ENCODE measurements at places on chromosomes 4 and X.

DNA sequence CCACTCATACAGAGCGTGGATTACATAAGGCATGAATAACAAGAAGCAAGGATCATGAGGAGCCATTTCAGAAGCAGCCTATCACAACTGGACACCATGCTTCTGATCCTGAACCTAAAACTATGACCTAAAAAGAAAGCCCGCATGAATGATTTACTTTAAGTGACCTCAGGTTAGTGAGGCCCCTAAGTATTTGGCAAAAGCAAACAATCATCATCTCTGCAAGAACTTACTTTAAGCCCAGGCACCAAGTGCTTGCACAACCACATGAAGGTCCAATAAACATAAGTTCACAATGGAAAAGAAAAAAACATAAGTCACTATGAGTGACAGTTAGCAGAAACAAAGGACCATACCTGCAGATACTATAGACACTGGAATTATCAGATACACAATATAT lies 7.9 kb upstream of the MBTPS2 start:
- no peaks in the 10 kb centered on the region for H3K27me3 ChIP-seq
- peak overlapping the region; percentile 54 for H3K27ac ChIP-seq
- no peak for DNase-seq
- no peaks in the 10 kb centered on the region for H3K4me1 ChIP-seq

DNA sequence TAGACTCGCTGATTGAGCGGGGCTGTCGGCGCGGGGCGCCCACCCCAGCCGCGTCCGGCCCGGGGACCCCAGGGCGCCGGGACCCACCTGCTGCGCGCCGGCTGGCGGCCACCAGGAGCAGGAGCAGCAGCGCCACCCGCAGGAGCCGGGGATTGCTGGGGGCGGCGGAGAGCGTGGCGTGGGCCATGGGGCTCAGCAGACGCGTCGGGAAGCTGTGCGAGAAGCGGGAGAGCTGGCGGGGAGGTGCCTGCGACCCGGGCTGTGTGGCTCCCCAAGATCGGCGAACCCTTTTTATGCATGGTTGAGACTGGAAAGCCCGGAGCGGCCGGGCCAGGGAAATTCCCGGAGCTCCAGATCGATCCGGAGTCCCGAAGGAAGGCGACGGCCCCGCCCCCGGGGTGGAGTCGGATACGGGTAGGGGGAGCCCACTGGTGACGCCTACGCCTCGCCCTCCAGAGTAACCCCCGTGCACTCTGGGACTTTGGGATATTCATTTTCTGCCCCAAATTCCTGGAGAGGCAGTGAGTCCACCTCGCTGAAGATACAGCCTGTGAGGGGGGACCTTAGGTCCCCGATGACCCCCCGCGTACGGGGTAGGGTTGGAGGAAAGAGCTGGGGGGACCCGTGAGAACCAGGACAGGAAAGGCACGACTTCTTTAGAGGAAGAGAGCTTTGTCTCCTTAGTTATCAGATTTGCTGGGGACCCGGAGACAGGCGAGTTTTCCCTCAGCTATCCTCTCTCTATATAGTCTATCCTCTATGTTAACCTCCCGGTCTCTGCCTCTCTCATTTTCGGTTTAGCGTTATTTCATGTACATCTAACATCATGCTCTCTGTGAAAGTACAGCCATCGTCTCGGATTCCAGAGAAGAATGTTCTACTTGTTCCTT lies at the start of gene CXCL3:
TSS of gene CXCL3 (minus strand) at position 265 of the 890 bp plus-strand sequence. CDS start at position 187, 78 bp downstream.
- H3K36me3 ChIP-seq, result no peaks in the 10 kb centered on the region
- H3K4me1 ChIP-seq, result no peaks in the 10 kb centered on the region
- peak; percentile 83 for DNase-seq
- peak within 1 kb of the TSS; percentile 77 for H3K27ac ChIP-seq
- H3K4me3 ChIP-seq, result peak within 1 kb of the TSS; percentile 90

GRCh38 chr4:88527787-88528186 lies 4.2 kb upstream of the PYURF start:
- peaks cover 8% of the 10 kb centered on the region for H3K4me1 ChIP-seq
- no peak overlapping the region for H3K4me3 ChIP-seq
- DNase-seq, result no peak
- H3K27ac ChIP-seq, result no peak overlapping the region

GRCh38 chr4:157115613-157116335 lies 39.8 kb downstream of the GLRB start:
- H3K27me3 ChIP-seq, result no peaks in the 10 kb centered on the region
- H3K4me3 ChIP-seq, result no peak overlapping the region
- DNase-seq, result peak; percentile 9
- no peaks in the 10 kb centered on the region for H3K36me3 ChIP-seq

GRCh38 chrX:34880656-34881055 lies 61.9 kb upstream of the FAM47B start:
- H3K4me1 ChIP-seq, result no peaks in the 10 kb centered on the region
- no peak overlapping the region for H3K27ac ChIP-seq
- H3K27me3 ChIP-seq, result no peaks in the 10 kb centered on the region
- no peaks in the 10 kb centered on the region for H3K36me3 ChIP-seq
- DNase-seq, result no peak
- no peak overlapping the region for H3K4me3 ChIP-seq

- no peak for DNase-seq
- no peaks in the 10 kb centered on the region for H3K27me3 ChIP-seq
- no peak overlapping the region for H3K4me3 ChIP-seq
- no peak overlapping the region for H3K27ac ChIP-seq
- H3K4me1 ChIP-seq, result no peaks in the 10 kb centered on the region
These were observed 646.8 kb upstream of the INTU start for GRCh38 chr4:126986005-126986404.

- peak; percentile 9 for DNase-seq
- H3K27ac ChIP-seq, result peak overlapping the region; percentile 86
- no peak overlapping the region for H3K4me3 ChIP-seq
- no peaks in the 10 kb centered on the region for H3K27me3 ChIP-seq
- H3K36me3 ChIP-seq, result no peaks in the 10 kb centered on the region
These were observed 6.9 kb downstream of the APEX2 start for GRCh38 chrX:55006827-55007621.

DNA sequence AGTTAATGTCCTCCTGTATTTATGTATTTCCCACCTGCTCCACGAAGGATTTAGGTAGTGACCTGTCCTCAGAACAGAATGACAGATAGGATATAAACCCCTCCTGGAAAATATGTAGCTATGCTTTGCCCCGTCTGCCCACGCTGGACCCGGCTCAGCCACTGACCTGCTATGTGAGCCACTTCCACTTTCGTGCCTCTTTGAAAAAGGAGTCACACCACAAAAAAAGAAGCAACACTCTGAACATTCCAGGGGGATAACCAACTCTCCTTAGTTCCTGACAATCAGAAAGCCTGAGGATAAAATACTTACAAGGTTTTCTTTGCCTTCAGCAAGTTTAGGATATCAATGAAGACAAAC lies 11.1 kb downstream of the ACSL1 start:
- DNase-seq, result no peak
- H3K4me1 ChIP-seq, result peaks cover 34% of the 10 kb centered on the region
- no peak overlapping the region for H3K4me3 ChIP-seq
- H3K36me3 ChIP-seq, result no peaks in the 10 kb centered on the region
- H3K27me3 ChIP-seq, result no peaks in the 10 kb centered on the region

- peak; percentile 64 for DNase-seq
- peaks cover 5% of the 10 kb centered on the region for H3K4me1 ChIP-seq
- H3K36me3 ChIP-seq, result no peaks in the 10 kb centered on the region
- H3K27ac ChIP-seq, result peak overlapping the region; percentile 52
- H3K27me3 ChIP-seq, result no peaks in the 10 kb centered on the region
These were observed 72.9 kb upstream of the STIM2 start for GRCh38 chr4:26787461-26788340.

DNA sequence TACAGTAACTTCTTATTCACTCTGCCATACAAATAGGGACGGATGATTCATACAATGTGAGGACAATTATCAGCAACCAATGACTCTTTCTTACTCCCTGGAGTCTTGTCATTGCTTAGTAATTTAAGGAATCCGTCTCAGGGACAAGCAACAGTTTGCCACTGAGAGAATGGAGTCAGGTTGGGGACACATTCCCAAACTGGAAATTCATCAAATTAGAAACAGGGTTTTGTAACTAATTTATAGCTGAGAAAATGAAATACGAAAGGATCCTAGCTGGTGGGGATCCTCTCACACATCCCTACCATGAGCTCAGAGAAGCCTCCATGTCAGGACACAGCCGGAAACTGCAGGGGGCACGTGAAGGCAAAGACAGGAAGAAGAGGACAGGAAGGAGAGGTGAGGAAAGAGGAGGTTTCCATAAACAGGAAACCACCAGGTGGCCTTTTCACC lies 50.4 kb upstream of the KDR start:
- no peaks in the 10 kb centered on the region for H3K4me1 ChIP-seq
- no peaks in the 10 kb centered on the region for H3K36me3 ChIP-seq
- no peaks in the 10 kb centered on the region for H3K27me3 ChIP-seq
- H3K4me3 ChIP-seq, result no peak overlapping the region

DNA sequence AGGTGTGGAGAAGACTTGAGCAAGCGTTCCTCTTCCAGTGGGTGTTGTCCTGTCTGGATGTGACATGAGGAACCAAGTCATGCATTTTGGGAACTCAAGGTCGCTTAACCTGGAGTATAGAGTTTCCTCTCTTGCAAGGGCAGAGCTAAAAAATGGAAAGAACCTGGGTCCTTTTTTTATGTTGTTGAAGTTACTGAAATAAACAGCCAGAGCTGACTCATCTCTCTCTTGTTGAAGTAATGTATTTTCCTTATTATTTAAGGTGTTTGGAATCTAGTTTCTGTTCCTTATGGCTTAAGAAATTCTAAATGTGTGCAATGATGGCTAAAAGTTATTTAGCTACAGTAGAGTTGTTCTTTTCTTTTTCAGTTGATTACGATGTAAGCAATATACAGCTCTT lies 314.5 kb downstream of the CAMK2D start:
- no peak for DNase-seq
- peaks cover 3% of the 10 kb centered on the region for H3K4me1 ChIP-seq
- H3K4me3 ChIP-seq, result no peak overlapping the region
- H3K27ac ChIP-seq, result peak overlapping the region; percentile 18
- no peaks in the 10 kb centered on the region for H3K27me3 ChIP-seq

GRCh38 chr4:101141230-101141629 lies 206.1 kb downstream of the PPP3CA start:
- H3K27ac ChIP-seq, result no peak overlapping the region
- no peak for DNase-seq
- no peaks in the 10 kb centered on the region for H3K4me1 ChIP-seq
- no peaks in the 10 kb centered on the region for H3K27me3 ChIP-seq
- no peaks in the 10 kb centered on the region for H3K36me3 ChIP-seq

- H3K27ac ChIP-seq, result peak overlapping the region; percentile 99
- no peaks in the 10 kb centered on the region for H3K36me3 ChIP-seq
- peaks cover 17% of the 10 kb centered on the region for H3K4me1 ChIP-seq
- H3K4me3 ChIP-seq, result peak overlapping the region; percentile 82
These were observed 571 bp downstream of the CCNI start for GRCh38 chr4:77074981-77075855.

DNA sequence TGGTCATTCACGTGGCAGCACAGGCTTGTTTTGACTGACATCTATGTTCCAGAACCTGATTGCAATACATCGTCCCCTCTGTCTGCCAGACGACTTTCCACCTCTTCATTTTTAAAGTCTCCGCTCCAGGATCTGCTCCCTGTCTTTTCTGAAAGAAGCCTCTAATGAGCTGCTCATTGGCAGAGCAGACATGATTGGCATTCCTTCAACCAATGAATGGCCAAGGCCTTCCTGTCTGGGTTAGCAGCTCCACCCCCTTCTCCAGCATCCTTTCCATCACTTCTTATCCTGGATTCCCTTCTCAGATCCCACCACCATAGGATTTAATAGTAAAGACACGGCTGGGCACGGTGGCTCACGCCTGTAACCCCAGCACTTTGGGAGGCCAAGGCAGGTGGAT lies 202.7 kb upstream of the KLF3 start:
- H3K36me3 ChIP-seq, result no peaks in the 10 kb centered on the region
- H3K4me3 ChIP-seq, result no peak overlapping the region
- no peaks in the 10 kb centered on the region for H3K4me1 ChIP-seq

- H3K36me3 ChIP-seq, result no peaks in the 10 kb centered on the region
- H3K27me3 ChIP-seq, result no peaks in the 10 kb centered on the region
- H3K27ac ChIP-seq, result no peak overlapping the region
- DNase-seq, result no peak
These were observed 3.4 kb upstream of the ZRSR2 start for GRCh38 chrX:15786915-15787314.

- H3K4me3 ChIP-seq, result no peak overlapping the region
- H3K4me1 ChIP-seq, result peaks cover 7% of the 10 kb centered on the region
- H3K27me3 ChIP-seq, result no peaks in the 10 kb centered on the region
- no peak for DNase-seq
These were observed 36.5 kb downstream of the EFNB1 start for GRCh38 chrX:68865300-68865699.

DNA sequence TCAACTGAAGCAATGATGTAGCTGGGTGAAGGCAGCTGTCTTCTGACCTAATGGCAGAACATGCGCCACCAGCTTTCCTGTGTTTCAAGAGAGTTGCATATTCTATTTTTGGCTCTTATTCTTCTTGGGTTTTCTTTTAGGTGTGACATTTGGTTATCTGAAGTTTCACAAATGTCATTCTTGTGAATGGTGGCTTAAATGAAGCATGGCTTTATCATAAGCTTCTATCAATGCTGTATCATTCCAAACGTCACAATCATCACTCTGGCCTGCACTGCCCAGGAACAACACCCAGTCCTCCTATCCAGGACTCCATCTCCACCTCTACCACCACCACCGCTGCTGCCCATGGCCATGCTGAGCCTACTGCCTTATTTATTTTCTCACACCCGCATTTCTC lies 69.7 kb upstream of the WWC2 start:
- no peaks in the 10 kb centered on the region for H3K36me3 ChIP-seq
- no peak overlapping the region for H3K4me3 ChIP-seq
- H3K4me1 ChIP-seq, result no peaks in the 10 kb centered on the region
- no peak for DNase-seq

- H3K4me3 ChIP-seq, result no peak overlapping the region
- no peaks in the 10 kb centered on the region for H3K27me3 ChIP-seq
- H3K4me1 ChIP-seq, result no peaks in the 10 kb centered on the region
- no peak overlapping the region for H3K27ac ChIP-seq
- no peak for DNase-seq
- no peaks in the 10 kb centered on the region for H3K36me3 ChIP-seq
These were observed 77.5 kb downstream of the IQCM start for GRCh38 chr4:149738156-149738555.

DNA sequence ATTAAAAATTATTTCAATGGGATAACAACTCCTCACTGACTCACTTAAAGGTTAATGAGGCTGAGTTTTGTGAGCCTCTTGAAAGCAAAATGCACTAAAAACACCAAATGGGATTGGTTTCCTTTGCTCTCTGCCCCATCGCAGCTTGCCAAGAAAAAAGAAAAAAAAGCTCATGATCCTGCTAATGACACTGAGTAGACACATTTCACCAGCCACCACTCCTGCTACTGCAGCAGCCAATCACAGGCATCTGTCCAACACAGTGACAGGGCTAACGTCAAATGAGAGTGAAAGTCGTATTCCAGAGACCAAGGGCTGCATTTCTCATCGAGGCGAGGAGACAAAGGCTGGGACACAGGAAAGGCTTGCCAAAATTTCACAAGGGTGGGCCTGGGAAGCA lies 5.2 kb downstream of the APBB2 start:
- H3K27me3 ChIP-seq, result no peaks in the 10 kb centered on the region
- H3K4me1 ChIP-seq, result peaks cover 21% of the 10 kb centered on the region
- peak; percentile 48 for DNase-seq

DNA sequence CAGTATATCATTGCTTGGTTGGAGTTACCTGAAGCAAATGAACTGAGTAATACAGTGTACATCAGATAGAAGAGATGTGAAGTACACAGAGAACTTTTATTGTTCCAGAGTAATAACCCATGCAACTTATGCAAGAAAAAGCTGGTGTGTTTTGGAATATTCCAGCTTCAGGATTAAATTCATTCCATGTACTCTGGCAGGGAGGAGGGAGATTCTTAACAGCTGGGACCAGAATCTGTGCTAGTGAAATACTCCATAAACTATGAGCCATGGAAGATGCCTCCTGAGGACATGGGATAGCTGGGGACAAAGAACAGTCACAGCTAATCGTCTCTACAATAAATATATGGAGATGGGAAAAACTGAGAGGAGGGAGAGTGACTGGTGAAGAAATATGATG lies 101.6 kb upstream of the OTUD4 start:
- no peaks in the 10 kb centered on the region for H3K27me3 ChIP-seq
- DNase-seq, result no peak
- no peaks in the 10 kb centered on the region for H3K36me3 ChIP-seq
- H3K4me1 ChIP-seq, result peaks cover 15% of the 10 kb centered on the region
- H3K4me3 ChIP-seq, result no peak overlapping the region

All from hepatocyte (in vitro differentiated cells).